ENCODE measurements at places on chromosomes 4 and X.

DNA sequence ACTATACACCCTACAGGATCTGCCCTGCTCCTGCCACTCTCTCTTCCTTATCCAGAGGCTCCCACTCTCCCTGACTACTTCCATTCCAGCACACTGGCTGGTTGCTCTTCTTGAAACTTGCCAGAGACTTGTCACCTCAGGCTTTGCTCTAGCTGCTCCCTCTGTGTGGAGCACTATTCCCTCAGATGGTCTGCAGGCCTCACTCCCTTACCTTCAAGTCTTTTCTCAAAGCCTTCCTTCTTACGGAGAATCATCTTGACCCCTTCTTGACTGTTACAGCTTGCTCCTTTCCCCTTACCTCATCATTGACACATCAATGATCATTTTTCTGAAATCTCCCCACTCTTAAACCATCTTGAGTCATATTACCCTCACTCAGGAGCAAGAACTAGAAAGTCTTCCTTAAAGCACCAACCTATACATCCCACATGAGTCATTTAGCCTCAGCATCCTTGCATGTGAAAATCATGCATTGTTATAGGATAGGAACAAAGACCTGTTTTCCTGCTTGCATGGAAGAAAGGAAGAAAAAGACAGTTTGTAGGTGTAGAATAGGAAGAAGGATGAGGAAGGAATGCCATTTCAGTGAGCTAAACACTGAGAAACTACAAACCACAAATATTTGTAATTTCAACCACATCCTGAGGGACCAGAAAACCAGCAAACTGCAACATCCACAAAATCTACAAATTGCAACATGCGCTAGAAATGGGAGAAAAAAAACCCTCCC lies 55.7 kb downstream of the ANTXR2 start:
- DNase-seq: no peak

DNA sequence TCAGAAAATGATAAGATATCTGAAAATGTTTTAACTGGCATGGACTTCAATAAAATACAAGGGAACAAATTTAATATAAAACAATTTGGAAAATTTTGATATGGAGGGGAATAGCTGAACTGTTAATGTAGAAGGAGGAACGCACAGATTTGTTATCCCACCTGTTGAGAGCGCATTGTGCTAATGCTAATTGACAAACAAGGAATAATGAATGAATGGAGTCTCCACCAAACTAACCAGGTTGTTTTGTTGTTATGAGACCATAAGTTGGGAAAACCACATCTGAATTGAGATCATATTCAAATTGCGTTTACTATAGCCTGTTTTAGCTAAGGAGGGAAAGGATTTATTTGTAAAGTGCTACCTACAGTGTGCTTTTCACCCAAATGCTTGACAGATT lies 195.6 kb downstream of the ADGRL3 start:
- no peak for DNase-seq

- no peak for DNase-seq
Measured at GRCh38 chr4:73615613-73616012, 4.6 kb downstream of the RASSF6 start.

DNA sequence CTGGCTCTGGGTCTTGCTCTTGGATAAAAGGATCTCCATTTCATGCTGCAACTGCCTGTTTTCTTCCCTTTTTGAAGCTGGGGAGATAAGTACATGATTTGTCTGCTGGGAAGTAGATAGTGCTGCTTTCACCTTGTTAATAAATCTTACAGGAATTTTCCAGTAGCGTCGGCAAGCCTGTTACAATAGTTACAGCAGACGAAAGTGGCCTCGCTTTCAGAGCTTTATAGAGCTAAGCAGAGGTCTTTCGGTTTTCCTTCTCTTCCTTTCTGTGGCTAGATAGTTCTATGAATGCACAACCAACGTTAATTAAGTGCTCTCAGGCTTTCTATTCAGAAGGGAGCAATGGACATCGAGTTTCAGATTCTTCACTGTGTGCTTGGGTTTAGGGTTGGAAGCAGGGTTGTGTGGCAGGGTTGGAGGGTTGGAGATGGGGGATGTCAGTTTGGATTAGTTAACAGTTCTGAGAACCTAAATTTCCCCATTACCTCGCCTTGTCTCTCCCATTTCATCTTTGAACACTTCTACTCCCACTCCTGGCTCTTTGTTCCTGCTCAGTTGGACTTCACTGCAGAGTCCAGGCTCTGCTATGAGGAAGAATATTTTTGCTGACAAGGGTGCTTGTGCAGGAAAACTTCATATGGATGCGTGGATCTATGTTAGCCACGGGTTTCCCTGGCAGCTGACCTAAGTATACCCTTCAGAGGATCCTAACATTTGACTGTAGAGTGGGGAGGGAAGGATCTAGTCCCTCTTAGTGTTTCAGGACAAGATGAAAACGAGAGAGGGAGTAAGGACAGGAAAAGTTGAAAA lies 237.9 kb downstream of the ARHGAP10 start:
- DNase-seq: no peak

- no peak for DNase-seq
Measured at GRCh38 chrX:154437971-154438893, 1.3 kb downstream of the GDI1 start.

GRCh38 chr4:94306713-94307112 lies 35.9 kb downstream of the HPGDS start:
- no peak for DNase-seq

DNA sequence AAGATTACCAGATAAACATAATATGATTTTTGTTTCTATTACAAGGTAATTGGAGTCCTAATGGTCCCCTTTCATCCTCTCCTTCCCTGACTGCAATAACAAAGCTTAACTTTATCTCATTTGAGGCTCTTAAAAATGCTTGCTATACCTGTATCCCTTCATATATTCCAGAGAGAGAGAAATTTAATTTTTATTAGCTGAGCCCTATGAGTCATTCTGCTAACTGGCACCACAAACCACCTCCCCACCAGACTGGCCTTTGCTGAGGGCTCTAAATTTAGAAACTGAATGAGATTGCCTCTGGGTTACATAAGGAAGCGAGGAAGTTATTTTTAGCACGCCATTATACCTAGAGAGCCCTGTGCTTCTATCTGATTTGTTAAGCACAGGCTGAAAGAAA lies 27.4 kb downstream of the CBLL2 start:
- no peak for DNase-seq

GRCh38 chr4:8289956-8290700 lies 20.6 kb downstream of the HTRA3 start:
- no peak for DNase-seq

- DNase-seq: no peak
Measured at GRCh38 chr4:166366012-166366411, 493.0 kb downstream of the TLL1 start.

DNA sequence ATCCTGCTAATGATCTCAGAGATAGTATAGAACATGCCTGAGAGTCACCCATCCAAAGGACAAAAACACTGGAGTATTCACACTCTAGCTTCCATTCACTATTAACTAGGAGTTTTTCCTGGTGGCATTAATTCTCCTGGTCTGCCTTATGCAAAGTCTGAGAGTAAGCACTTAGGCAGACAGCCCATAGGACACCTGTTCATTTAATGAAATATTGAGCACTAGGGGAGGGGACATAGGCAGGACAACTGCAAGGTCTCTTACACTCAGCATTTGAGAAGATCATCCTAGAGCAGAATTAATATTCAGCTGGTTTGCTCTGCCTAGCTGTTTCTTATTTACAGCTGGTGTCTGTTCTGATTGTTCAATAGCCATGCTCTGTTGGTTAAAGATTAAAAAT lies 508.5 kb downstream of the CENPC start:
- no peak for DNase-seq

- no peak for DNase-seq
Measured at GRCh38 chr4:185036842-185037241, 18.6 kb downstream of the HELT start.

DNA sequence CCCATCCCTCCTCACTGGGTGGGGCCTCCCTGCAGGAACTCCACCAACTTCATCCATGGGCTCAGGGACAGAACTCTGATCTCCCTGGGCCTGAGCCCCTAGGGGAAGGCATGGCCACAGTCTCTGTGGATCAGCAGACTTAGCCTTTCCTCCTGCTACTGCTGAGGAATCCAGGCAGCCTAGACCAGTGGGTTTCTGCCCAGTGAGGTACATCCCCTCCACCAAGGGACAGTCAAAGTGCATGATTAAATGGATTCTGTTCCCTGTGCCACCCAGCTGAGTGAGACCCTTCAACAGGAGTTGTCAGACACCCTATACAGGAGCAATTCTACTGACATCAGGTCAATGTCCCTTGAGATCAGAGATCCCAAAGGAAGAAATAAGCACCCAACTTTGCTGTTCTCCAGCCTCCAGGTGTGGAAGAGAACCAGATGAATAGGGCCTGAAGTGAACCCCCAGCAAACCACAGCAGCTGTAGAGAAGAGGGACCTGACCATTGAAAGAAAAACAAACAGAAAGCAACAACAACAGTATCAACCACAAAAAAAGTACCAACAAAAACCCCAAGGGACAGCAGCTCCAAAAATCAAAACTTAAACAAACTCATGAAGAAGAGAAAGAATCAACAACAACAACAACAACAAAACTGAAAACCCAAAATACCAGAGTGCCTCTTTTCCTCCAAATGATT lies 84.8 kb downstream of the CHIC1 start:
- DNase-seq: no peak

- DNase-seq: no peak
Measured at GRCh38 chr4:41106081-41106480, 108.3 kb downstream of the APBB2 start.

- no peak for DNase-seq
Measured at GRCh38 chr4:178462710-178463109, 1020.5 kb upstream of the AGA start.

GRCh38 chrX:154401918-154402621 lies 3.9 kb downstream of the RPL10 start:
- no peak for DNase-seq

DNA sequence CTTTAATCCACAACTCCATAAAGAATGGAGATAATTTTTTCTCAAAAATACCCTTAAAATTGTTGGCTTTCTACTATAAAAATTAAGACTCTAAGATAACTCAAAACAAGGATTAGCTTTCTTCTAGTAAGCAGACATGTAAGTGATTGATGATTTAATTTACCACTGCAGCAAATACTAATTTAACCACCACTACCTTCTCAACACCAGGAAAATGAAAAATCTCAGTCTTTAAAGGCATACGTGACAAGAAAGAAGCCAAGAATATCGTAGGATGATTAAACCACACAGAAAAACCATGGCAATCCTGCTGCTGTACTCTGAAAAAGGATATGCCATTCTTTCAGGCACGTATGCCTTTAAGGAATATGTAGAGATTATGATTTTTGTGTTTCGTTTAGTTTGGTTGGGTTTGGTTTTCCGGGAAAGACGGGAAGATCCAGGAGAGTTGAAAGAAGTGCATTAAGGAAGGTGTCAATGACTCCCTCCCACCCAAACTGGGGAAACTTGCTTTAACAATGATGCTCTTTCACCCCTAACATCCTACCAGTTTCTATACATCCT lies 881 bp downstream of the LRCH2 start:
- no peak for DNase-seq

DNA sequence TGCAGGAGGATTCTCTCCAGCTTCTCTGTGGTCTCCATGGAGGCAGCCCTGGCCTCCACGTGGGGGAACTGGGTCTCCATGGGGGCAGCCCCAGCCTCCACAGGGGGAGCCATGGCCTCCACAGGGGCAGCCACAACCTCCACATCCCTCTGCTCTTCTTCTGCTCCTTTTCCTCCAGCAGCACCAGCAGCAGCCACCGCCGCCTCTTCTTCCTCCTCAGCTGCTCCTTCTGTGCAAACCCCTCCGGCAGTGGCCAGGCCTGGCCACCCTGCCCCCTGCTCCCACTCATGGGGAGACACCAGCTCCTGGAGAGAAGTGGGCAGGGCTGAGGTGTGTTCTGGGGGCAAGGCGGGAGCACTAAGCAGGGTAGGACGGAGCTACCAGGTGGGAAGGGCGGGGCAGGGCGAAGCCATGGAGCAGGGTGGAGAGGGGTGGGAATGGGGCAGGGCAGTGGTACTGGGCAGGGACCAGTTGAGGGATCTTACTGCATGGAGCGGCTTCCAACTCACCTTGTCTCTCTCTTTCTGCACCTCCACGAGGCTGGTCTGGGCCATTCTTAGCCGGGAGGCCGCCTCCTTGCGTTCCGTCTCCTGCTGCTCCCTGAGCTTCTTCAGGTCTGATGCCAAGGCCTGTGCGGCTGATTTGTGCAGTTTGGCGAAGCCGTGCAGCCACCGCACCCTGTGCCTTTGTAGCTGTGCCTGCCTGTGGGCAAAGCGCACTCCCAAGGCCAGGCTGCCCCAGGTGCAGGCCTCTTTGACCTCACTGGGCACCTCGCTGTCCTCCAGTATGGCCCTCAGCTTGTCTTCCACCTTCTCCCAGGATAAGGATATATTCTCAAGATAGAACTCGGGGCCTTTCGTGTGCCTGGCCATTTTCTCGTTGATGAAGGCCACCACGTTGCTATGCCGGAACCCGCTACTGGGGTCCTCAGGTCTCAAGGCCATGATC lies 766 bp downstream of the TEX13A start:
- no peak for DNase-seq

- DNase-seq: no peak
Measured at GRCh38 chrX:74422576-74423288, 1.4 kb downstream of the SLC16A2 start.

DNA sequence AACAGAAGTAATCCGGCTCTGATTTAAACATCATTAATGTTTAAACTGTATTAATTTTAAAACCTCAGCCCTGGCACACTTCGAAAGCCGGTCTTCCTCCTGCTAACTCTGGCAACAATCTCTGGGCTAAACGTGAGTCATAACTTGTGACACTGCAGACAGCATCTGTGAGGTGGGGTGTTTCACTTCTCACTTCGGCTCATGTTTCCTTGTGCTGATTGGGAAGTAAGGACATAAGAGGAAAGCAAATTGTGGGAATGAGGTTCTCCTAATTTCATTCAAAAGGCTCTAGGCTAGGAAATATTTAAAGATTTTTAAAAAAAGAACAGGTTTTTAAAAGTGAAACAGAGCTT lies 139.9 kb upstream of the USP9X start:
- DNase-seq: no peak

DNA sequence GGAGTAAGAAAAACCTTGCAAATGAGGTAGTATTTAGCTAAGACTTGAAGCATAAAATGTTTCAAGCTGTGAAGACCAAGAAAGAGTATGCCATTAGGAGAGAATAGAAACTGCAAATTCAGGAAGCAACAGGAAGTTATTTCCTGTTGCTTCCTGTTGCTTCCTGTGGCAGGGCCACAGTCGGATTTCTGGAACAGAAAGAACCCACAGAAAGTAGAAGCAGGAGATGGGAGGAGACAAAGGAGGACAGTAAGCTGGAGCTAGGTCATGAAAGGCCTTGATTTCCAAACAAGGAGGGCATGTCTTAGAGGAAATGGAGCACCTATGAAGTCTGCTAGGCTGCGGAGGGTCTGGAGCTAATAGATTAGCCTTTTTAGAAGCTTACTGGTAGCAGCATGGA lies 17.2 kb downstream of the ASB11 start:
- DNase-seq: no peak

DNA sequence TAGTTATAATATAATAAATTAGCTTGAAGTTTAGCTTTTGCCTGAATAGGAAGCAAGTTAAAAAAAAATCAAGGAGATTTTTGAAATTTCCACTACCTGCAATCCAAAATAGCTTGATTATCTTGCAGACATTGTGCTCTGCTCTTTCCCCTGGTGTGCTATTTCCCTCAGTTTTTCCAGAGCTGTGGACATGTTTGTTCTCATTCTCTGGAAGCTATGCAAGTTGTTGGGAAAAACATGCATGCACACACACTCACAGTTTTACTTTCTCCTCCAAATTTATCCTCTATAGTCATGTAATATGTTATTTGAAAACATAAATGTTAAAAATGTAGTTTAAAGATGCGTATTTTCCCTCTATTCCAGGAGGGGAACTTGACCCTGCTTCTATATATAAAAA lies 225.8 kb upstream of the ARSJ start:
- no peak for DNase-seq

Data from stimulated activated CD8-positive, alpha-beta memory T cell treated with anti-CD3 and anti-CD28 coated beads, Interleukin-4, amount 100 ng/mL, for 24 hours (primary cell).